Thymus (tissue), 14 donors: ENCODE measurements at places on chromosomes 13 and 19.

DNA sequence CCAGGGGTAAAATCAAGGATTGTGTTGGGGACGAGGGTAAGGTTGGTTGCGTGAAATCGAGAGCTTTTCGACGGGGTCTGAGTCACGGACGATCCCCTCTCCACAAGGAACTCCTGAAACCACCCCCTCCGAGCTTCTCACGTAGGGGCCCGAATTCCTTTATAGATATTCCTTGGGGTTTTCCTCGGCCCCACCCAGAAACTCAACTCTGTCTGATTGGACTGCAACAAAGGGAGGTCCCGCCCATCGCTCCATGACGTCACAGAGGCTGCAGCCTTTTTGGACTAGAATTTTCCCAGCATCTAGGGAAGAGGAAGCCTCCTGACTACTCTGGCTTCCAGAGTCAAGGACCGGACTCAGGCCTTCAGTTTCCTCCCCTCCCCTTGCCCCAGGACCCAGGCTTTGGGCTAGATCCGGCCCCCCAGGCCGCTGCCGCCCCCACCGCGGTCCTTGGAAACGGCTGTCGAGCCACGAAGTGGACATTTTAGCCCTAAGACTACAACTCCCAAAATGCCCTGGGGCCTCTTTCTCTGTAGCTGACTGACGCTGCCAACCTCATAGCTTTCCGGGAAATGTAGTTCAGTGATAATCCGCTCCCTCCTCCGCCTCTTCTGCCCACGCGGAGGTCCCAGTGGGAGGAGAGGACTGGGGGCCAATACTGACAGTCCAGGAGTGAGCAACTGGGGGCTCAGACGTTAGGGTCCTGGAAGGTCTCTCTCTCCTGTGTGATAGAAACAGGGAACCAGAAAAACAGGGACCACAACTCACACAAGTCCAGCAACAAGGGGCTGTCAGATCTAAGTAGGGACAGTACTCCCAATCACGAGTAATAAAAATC lies at the start of gene IZUMO1:
IZUMO1 (minus strand) TSS at position 172 of the 838 bp plus-strand sequence. CDS start 1,050 bp downstream, outside the sequence.
- DNase-seq: no peak

GRCh38 chr19:3466635-3467034 lies 13.7 kb downstream of the SMIM24 start:
- no peak for DNase-seq

DNA sequence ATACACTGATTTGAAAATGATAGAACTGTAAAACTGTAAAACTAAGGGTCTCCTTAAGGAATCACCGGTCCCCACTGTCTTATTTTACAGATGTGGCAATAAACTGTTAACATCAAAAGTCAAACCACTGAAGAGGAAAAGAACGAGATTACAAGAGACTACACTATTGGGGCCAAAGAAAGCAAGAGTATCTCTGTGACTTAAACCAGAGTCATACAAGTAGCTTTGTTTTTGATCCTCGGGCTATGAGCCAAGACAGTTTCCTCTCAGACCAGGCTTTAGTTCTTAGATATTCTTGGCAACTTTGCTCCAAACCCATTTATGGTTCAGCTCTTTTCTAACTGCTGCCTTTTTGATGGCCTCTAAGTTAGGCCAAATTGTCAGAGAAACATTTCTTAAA lies 113.8 kb downstream of the TBC1D4 start:
- DNase-seq: no peak

- no peak for DNase-seq
Observed at GRCh38 chr19:33195645-33196347, 1.7 kb downstream of the LRP3 start.
